ENCODE measurements at places on chromosomes 5 and 9. TPM values are rescaled to one million over a fixed set of nuclear protein-coding genes. Genes with fewer than 3 reads are reported as not detected.

Gene PGM5
- 13.5 TPM for total RNA-seq

Gene IL9
- not detected for total RNA-seq

Gene NEUROG1
- total RNA-seq, result not detected

Gene GABRA1
- total RNA-seq, result not detected

Gene RALGPS1
- total RNA-seq, result 2.4 TPM

Gene PDE8B
- not detected for total RNA-seq

Gene SPINK9
- total RNA-seq, result not detected

Gene OSMR
- total RNA-seq, result 57.2 TPM

Data from fibroblast of the aortic adventitia (primary cell).